Glomerular endothelial cell (primary cell): ENCODE measurements at places on chromosomes 12 and 14. TPM values are rescaled to one million over a fixed set of nuclear protein-coding genes. Genes with fewer than 3 reads are reported as not detected.

The STXBP6 gene
- total RNA-seq, result 0.06 and 1.3 TPM in 2 replicates

DNA sequence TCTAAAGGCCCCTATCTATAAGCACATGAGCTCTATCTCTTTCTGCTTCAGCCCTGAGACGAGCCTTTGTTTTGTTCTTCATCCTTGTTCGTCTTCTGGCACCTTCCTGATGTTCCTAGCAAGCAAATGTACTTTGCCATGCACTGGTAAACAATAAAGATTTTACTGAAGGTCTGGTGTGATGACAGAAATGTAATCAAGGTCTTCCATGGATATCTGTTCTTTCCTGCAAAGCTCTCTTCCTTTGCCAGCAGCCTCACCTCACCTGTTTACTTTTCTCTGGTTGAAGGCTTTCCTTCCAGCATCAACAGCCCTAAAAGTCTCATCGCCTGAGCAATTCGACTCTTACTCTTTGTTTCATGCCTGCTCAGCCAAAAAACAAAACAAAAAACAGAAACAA is 330.3 kb downstream of the PCNX1 start:
- DNase-seq, result no peak

The SLCO1B1 gene
- not detected in 2 replicates for total RNA-seq

The OR6C3 gene
- total RNA-seq, result not detected in 2 replicates

DNA sequence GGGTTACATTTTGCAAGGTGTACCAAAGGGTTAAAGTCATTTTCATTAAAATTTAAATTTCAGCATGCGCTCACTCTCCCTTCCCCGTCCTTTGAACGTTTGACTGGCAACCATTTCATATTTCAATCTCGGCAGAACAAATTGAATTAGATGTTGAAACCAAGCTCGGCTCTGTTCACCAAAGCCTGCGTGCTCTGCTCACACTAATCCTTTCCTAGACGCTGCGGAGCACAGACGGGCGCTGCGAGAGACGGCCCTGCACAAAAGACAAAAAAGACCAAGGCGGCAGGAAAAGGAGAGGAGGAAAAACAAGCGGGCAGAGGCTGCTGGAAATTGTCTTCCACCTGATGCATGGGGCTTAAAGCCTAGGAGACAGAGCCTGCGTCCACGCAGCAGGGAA is 149.3 kb downstream of the RBM19 start:
- DNase-seq, result no peak
